Daoy (cell line): ENCODE measurements at places on chromosomes 16 and 17. TPM values are rescaled to one million over a fixed set of nuclear protein-coding genes. Genes with fewer than 3 reads are reported as not detected.

SSTR5 gene
- total RNA-seq: not detected in 2 replicates

ZNF385C gene
- total RNA-seq: 0.34 and 0.63 TPM in 2 replicates

TPSD1 gene
- total RNA-seq: not detected in 2 replicates

TP53TG3D gene
- 3.0 and 3.2 TPM in 2 replicates for total RNA-seq

MPV17L gene
- 0.09 and 0.97 TPM in 2 replicates for total RNA-seq

JPH3 gene
- total RNA-seq: 6.2 and 7.4 TPM in 2 replicates

RHBDL3 gene
- 0.57 and 1.9 TPM in 2 replicates for total RNA-seq

ALOXE3 gene
- total RNA-seq: 0.03 TPM in 1 of 2 replicates, not detected in the other

- DNase-seq: no peak
Measured at GRCh38 chr17:18139949-18140348, 31.4 kb downstream of the MYO15A start.

DNA sequence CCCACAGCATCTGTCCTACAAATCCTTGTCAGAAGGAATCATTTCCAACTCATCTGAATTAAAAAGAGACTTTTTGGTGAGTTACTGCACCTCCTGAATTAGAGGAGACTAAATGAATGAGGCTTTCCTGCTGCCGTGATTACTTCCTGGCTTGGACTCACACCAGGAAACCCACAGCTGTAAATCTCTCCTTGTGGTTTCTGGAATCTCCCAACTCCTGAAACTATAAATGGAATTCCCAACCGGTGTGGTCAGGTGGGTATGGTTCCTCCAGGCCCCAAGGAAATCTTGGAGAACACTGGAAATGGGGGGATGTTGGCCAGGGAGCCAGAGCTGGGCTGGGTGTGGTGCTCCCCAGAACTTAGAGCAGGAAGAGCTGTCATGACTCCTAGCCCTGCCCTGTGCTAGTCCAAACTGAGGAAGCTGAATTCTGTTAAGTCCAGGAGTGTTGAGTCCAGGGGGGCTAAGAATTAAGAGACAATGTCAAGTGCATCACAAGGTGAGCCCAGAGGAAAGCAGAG is 216.4 kb downstream of the GSG1L start:
- peak; percentile 61 for DNase-seq

DNA sequence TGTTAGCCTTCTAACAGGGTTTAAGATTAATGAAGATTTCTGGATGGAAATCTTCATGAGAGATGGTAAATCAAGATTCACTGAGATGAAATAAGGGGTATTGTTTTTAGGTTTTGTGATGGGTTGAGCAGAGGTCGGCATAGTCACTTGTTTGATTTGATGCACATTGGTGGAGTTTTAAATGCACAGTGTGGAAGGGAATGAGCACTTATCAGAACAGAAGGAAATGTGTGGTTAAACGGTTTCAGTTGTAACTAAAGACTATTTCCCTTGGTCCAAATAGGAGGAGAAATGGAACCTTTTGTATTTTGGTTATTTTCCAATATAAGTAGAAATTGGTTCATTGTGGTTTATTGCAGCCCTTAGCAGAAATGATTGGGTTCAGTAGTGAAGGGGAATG is 34.1 kb downstream of the CBFB start:
- no peak for DNase-seq

- no peak for DNase-seq
Measured at GRCh38 chr16:886802-887731, 83.7 kb downstream of the LMF1 start.

GRCh38 chr16:49698931-49699840 is 156.7 kb downstream of the ZNF423 start:
- peak; percentile 72 for DNase-seq

DNA sequence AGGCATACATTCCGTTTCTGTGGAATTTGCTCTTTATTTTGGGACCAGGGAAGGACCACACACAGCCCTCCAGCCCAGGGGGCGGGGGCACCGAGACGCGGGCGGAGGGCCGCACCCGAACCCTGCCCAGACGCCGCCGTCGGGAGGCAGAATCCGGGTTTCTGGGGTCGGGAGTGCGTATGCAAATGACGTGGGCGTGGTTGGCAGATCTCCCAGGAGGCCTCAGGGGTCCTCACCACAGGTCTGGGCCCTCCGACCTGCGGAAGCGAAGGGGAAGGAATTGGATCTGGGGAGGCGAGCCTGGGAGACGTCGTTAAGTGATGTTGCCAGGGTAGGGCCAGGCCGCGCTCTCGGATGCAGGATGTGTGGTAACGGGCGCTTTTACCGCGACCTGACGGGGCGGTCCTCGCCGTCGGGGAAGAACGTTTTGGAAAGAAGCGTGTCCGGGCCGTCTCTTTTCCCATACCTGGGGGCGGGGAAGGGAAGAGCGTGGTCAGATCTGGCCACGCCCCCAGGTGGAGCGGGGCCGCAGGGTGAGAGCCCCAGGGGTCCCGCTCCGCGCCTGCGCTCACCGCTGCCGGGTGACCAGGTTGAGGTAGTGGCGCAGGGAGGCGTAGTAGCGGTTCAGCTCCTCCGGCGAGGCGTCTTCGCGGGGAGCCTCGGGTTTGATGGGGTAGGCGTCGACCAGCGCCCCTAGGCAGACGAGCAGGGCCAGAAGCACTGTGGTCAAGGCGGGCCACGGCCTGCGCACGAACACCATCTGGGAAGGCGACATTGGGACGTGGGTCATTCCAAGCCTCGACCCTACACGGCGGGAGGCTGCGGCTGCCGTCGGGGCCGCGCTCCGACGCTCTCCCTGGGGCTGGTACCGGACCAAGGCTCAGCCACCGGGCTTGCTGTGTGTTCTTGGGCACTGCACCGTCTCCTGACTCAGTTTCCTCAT is 745 bp downstream of the PYY start:
- DNase-seq: no peak

GRCh38 chr17:78999056-78999768 is 10.4 kb downstream of the CANT1 start:
- DNase-seq: no peak

- DNase-seq: no peak
Measured at GRCh38 chr16:57923841-57924240, 47.1 kb downstream of the CNGB1 start.

- DNase-seq: peak; percentile 87
Measured at GRCh38 chr17:16477255-16477654, 14.7 kb downstream of the LRRC75A start.

DNA sequence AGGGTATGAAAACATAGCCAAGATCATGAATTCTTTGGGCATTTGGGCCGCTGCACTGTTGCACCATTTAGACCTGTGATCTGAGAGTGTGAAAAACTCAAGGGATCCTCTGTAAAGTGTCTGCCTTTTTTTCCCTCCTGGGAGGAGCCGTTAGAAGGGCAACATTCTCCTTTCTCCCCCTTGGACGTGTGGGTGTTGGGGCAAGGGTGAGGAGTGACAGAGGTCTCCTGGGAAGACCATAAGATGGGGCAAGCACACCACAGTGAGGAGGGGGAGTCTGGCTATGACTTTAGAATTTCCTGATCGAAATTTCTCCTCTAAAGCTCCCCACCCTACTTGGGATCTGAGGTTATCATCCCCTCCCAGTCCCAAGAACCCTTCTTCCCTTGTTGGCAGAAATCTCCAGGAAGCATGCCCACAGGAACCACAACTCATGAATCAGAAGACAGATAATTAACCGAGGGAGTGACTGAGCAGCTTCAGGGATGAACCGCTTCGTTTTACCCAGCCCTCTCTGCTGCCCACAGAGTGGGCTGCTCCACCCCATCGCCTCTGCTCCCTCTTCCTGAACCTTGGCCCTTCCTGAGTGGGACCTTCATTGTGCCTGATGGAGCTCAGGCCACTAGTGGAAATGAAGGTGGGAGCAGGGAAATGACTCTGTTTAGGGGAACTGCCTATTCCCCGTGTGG is 4.2 kb downstream of the ITGB3 start:
- peak; percentile 95 for DNase-seq

DNA sequence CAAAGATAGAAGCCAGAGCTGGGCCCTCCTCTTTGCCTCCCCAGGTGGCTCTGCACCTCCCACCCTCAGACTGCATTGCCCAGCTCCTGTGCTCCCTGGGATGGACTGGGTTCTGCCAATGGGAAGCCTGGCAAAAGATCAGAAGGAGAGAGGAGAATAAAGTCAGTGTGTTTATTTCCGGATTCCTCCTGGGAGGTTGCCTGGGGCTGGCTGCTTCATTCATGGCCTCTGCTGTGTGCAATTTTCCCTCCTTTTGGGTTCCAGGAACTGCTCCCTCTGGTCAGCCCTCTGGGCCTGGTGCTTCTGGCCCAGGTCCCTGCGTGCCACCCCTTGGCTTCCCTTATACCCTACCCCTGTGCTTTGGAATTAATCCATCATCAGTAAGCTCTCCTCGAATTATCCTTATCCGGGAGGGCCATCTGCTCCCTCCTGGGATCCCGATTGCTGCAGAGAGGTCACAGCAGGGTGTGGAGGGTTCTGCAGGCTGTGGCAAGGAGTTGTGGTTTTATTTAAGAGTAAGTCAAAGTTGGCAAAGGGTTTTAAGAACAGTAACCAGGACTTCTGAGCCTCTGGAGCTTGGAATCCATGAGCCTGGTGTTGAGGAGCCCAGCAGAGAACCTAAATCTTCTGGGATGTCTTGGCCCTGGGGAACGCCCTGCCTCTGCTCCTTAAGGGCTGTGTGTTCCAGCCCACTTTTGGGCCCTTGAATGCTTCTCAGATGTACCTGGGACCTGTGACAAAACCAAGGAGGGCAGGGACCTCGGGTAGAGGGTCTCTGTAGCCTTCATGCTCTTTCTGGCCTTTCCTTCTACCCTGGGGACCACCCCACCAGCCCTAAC is 8.2 kb upstream of the MMP2 start:
- DNase-seq: peak; percentile 75

GRCh38 chr16:29876217-29876593 is 13.2 kb upstream of the CDIPT start:
- DNase-seq: no peak

DNA sequence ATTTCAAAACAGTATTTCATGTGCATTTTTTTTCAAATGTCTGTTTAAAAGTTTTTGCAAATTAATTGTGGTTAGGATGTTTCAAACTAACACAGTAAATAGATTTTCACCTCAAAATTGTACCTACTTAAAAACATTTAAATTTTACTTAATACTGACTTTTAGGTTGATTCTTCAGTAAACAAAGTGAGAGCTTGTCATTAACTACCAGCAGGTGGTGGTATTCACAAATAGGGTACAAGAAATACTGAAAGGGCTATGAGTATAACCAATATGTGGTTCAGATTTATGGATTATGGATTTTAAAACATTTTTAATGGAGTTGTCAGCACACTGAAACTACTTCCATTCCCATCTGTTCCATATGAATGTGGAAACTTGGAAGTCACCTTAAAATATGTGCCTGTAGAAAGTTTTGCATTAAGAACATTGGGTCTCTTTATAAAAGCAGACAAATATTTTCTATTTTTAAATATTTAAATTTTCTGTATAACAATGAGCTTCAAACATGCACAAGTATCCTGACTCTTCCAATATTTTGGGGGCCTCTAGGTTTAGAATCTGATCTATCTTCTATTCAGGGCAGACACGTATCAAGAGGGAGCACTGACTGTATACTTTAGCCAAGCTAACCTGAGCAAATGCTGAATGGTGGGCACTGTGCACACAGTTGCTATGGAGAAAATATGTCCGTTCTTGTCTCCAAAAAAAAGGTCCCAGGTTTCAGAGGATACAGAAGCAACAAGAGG is 155.6 kb downstream of the SNX11 start:
- no peak for DNase-seq

- peak; percentile 75 for DNase-seq
Measured at GRCh38 chr17:31674717-31675349, 184.2 kb downstream of the COPRS start.

DNA sequence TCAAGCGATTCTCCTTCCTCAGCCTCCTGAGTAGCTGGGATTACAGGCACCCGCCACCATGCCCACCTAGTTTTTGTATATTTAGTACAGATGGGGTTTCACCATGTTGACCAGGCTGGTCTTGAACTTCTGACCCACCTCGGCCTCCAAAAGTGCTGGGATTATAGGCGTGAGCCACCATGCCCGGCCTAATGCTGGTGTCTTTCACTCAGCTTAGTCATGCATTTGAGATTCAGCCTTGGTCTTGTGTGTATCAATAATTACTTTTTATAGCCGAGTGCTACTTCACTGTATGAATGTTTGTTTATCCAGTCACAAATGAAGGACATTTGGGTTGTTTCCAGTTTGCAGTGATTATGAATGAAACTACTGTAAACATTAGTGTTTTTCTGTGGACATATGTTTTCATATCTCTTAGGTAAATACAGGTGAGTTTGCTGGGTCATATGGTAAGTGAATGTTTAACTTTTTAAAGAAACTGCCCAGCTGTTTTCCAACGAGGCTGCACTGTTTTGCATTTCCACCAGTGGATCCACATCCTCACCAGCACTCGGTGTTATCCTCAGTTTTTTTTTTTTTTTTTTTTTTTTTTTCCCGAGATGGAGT is 11.0 kb upstream of the PLCG2 start:
- DNase-seq: no peak

GRCh38 chr16:84455031-84455430 is 49.4 kb downstream of the MEAK7 start:
- no peak for DNase-seq

DNA sequence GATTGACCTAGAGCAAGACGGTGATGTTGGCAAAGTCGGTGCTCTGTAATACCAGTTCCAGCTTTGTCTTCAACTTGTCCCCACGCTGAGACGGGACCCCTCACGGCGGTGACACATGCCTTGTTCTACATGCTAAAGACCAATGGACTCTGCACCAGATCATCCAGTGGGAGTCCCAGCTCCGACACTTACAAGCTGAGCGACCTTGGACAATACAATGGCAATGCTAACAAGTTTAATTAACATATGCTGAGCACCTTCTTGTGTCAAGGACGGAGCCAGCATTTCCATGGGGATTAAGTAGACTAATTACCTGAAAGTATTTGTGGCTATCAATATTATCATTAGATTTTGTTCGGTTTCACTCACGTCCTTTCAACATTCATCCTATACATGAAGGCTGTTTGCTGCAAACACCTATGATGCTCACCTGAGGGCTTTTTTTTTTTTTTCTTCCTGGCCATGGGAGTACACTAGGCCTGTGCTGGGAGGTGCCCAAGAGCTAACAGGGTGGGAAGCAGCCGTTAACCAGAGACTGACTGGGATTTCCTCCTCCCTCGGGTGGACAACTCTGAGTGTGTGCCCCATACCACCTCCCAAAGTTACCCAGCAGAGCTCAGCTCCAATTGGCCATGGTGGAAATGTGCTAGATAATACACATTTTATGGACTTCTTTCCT is 308.6 kb upstream of the ZFHX3 start:
- DNase-seq: no peak

DNA sequence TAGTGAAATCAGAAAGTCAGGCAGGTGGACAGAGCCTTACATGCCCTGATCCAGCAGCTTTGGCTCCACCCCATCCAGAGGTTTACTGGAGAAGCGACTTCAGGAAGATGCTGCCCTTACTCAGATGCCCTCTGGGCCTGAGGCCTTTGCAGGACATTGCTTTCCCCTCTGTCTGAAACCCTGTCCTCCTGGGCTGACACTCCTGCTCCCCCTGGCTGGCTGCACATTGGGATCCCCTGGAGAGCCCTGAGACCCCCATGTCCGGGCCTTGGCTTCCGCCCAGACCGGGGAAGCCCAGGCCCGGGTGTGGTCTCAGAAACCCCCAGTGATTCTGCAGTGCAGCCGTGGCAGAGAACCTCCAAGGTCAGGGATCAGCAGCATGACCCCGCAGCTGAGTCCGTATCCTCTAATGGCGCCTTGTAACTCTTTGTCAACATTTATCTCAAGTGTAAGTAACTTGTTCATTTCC is 36.6 kb downstream of the BCO1 start:
- DNase-seq: no peak
